ENCODE measurements at places on chromosomes 2 and 18.
A peak's percentile ranks its signal among the peaks of the same experiment; 100 is the strongest.

DNA sequence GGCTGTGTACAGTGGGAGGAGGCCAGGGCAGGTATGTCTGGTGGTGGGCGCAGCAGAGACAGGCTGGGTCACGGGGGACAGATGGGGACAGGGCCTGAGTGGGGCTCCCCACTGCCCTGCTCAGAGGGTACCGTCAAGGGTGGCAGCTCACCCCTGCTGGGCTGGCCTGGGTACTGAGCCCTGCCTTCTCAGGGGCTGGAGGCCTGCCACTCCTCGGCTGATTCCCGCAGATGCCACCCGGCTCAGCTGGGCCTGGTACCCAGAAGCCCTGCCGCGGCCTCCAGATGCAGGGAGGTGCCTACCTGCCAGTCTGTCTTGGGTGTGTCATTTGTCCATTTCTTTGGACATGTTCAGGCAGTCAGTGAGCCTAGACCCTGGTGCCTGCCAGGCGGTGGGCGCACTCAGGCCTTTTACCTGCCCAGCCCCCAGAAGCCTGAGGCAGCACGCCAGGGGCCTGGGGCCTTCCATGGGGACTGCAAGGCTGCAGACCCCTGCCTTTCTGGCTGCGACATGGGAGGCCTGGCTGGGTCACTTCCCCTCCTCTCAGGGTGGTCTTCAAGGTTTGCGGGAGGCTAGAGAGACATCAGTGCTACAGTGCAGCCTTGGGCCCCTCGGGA, 3.3 kb downstream of the SNORC start:
- ATAC-seq, result no peak

DNA sequence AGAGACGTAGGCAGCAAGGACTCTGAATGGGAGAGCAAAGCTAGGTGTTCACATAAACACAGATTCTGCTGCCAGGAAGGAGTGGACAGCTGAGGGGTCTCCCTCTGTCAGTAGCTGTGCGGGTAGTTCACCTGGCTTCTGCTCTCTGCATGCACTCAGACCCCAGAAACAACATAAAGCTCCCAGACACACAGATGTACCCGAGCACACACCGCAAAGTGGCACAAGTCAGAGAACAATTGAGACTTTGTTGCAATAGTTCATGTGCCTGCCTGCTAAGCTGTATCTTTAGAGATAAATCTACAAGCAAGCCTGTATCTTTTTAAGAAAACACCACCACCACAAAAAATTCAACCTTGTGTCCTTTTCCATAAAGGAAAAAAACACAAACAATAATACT, 420.0 kb upstream of the ST6GAL2 start:
- no peak for ATAC-seq

DNA sequence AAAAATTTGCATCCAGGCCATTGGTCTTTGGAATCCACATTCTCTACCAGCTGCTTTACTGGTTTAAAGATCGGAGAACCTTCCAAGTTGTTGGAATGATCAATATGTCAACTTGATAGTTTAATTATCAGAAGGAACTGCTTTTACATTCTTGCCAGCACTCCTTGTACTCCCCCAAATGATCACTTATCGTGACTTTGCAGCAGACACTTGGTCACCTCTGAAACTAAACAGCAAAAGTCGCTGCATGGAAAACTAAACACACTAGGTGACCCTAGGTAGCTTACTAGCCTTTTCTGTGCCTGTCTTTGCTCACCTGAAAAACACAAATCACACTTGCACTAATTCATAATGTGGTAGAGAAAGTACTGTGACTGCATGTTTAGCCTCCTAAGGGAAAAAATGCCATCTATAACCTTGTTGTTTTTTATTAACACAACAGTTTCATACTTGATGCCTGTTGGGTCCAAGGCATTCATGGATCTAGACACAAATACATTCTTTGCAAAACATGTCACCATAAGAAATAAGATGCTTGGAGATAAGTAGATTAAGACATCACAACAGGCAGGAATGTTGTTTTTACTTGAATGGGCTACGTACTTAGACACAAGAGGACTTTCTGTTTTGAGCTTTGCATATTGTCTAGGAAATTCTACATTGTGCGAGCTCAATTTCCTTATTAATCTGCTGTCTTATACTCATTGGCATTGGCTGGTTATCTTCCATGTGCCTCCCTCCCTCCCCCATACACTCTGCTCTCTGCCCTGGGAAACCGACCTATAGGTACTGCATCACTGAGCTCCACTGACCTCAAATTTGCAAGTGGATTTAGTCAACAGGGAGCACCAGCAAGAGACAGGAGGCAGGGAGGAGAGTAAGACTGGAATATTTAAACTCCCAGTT, 219.1 kb upstream of the STK17B start:
- ATAC-seq, result no peak

DNA sequence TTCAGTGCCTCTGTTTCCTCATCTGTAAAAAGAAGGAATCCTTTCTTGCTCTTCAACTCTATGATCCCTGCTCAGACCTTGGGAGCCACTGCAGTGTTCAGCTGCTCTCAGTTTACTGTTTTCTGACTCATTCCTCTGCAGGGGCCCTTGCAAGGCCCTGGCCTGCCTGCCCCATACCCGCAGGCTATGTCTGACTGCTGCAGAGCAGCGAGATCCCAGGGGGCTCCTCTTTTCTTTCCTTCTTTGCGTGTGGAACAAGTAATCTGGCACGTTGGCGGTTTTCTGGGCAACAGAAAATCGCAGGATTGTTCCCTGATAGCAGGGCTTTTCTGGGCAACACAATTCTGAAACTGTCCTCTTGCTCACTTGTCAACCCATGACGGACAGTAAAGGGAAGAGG, 376.0 kb downstream of the DCC start:
- no peak for ATAC-seq

DNA sequence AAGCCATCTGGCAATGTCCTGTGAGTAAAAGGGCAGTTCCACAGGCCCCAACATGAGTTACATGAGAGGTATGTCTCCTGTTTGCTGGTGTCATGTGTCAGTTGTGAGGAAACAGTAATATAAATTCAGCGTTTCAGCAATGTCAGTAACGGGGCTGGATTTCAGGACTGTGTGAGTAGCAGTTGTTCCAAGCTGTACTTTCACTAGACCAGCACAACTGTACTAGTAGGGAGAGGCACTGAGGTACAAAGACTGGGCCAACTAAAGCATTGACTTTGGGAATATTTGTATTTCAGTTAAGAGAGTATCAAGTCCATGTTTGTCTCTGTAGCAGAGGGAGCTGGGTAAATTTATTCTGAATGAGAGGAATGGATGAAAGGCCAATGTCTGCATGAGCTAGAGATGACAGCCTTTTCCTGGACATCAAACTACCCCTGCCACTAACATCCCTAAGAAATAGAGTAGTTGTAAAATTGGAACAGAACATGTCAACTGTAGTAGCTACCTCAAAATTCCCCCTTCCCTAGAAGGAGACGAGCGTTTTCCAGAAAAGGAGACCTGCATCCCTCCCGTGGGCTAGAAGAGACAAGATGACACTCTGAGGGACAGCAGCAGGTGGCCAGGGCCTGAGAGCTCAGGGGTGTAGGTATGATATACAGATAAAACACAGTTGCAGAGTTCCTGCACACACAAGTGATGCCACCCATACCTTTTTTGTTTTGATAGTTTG, 24.4 kb downstream of the EIF4E2 start:
- no peak for ATAC-seq

GRCh38 chr2:38409156-38410102, 32.4 kb upstream of the ATL2 start:
- peak; percentile 91 for ATAC-seq
